ENCODE measurements at places on chromosomes 5 and 9. TPM values are rescaled to one million over a fixed set of nuclear protein-coding genes. Genes with fewer than 3 reads are reported as not detected.

GRCh38 chr9:73180403-73180802 is 28.7 kb downstream of the ANXA1 start:
- peak; percentile 71 for DNase-seq

Gene WWC1
- total RNA-seq = 10.3 TPM

DNA sequence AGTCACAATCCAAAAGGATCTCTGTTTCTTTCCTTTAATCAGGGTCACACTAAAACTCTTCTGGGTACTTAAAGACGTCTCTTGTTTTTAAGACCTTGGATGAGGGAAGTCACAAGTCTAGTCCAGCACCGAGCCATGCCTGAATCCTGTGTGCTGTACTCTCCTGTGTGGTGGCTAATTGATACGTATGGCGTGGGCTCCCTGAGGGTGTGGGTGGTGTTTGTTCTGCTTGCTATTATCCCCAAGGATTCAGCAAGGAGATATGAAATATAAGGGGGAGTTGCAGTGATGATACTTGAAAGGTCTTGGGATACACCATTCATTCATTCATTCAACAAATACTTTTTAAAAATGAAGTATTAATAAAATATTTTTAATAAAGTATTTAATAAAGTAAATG is 128.3 kb downstream of the ARHGEF28 start:
- DNase-seq = no peak

Gene PCDHGC5
- 2.9 TPM for total RNA-seq

Gene CD14
- 0.18 TPM for total RNA-seq

DNA sequence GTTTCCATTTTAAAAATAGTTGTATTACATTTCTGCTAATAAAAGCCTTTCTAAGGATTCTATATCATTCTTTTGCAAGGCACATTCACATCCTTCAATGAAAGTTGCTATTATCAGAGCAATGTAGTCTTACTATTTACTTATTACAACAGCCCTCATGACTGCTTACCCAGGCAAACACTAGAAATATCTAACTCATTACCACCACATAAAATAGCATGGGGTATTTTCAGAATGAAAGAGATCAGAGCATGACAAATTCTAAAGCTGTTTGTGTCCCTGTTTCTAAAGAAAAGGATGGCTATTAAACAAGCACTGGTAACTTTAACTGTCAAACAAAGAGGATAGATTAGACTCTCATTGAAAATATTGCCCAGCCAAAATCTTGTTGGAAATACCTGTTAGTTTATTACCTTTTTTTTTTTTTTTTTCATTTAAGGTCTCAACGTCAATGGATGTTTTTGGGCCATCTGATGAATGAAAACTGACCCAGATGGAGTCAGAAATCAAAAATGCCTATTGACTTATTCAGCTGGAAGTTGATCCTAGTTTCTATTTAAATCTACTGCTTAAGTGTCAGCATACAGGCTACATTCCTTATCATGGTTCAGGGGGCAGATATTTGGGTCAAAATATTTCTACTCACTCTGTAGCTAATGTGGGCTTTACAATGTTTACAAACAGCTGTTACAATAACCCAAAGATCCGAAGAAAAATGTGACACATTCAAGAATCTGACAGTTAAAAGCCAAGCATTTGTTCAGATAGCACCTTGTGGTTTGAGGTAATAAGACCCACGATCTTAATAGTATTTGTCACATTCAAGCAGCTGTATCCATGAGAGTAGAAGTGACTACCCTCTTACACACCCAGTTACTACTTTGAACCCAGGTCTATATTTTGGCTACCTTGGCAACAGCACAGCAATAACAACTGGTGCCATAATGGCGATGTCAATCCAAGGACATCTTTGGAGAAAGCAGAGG is 554.8 kb upstream of the MEF2C start:
- no peak for DNase-seq

Gene FAM221B
- total RNA-seq = not detected

- DNase-seq = no peak
Measured at GRCh38 chr5:99129768-99130501, 201.1 kb upstream of the CHD1 start.

DNA sequence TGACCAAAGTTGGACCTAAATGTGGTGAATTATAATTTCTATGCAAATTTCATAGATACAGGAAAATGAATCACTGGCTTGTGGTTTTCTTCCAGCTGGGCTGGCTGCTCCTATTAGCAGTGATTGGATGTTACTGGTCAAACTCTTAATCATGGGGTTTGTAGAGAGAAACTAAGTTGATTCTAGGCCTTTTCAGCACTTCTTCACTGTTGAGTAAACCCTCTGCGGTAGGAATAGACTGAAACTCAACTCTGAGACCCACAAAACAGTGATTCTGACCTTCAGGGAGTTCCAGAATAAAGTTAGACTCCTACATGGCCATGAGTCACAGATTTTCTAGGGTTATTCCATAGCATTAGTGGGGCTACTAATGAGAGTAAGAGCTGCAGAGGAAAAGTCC is 47.9 kb upstream of the FKTN start:
- DNase-seq = peak; percentile 89

Gene F2RL1
- total RNA-seq = 9.4 TPM

Gene IL5
- not detected for total RNA-seq

DNA sequence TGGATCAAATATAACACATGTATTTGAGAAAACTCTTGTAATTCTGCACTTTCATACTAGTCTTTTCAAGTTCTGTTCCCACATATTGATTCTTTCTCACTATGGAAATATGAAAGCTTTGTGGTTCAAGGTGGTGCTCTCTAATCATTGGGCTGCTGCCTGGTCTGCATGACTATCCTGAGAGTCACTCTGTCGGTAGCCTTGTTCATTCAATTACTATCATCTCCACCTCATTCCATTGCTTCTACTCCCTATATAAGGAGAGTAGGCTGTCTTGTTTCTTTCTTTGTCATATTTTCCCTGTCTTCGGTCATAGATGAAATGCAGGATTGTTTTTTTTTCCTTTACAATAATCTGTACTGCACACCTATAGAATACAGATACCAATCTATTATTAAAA is 341.4 kb upstream of the ACTBL2 start:
- DNase-seq = peak; percentile 91

Gene IL13
- not detected for total RNA-seq
